Esophagus mucosa (tissue), 1 donor: ENCODE measurements at places on chromosomes 2 and 18.
A peak's percentile ranks its signal among the peaks of the same experiment; 100 is the strongest.

DNA sequence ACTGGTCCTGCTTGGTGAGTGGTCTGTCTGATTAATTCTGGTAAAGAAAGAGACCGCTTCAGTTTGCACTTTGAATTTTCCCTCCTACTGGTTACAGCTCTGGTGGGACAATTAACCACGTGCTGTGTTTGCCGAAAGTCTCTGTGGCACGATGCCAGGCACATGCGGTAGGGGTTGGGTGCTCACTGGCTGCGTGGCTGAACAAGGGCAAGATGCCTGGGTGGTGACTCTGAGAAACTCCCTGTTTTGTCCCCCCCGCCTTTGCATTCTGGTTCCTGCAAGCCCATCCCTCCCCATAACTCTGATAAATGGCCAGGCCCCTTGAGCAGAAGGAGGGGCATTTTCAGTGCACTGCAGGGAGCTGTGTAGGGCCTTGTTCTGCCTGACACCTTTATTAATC, 206.1 kb downstream of the TFCP2L1 start:
- no peak for ATAC-seq

GRCh38 chr2:106899786-106900530, 14.0 kb upstream of the ST6GAL2 start:
- ATAC-seq, result no peak

GRCh38 chr2:71850306-71850801, 297.3 kb downstream of the CYP26B1 start:
- ATAC-seq, result no peak

- ATAC-seq, result peak; percentile 82
Observed at GRCh38 chr2:187429989-187430388, 18.1 kb downstream of the CALCRL start.

DNA sequence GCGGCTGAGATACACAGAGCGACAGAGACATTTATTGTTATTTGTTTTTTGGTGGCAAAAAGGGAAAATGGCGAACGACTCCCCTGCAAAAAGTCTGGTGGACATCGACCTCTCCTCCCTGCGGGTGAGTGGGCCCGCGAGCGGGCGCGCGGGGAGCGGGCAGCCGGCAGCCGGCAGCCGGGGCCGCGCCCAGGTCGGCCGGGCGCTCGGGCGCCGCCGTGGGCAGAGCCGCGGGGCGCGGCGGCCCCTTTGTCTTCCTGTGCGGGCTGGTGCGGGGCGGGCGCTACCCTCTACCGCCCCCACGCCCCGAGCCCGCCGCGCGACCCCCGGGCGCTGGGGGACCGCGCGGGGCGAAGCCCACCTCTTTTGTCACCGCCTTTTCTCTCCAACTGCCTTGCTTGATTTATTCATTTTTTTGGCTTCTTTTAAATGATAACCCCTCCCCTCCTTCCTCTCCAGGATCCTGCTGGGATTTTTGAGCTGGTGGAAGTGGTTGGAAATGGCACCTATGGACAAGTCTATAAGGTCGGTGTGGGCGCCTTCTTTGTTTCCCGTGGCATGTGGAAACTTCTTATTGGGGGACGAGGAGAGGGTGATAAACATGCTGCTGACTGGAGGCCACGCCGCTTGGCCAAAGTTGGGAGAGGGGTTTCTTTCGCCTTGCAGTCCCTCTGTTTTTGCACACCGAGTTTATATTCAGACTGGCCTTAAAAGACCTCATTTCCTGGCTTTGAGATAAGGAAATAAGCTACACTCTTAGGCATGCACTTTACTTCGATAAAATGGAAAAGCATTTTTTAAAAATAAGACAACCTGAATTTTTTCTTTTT, 722 bp downstream of the MAP4K4 start:
- no peak for ATAC-seq

GRCh38 chr2:240160291-240161086, 20.0 kb upstream of the OTOS start:
- ATAC-seq, result peak; percentile 14
